WTC11 (cell line): ENCODE measurements at places on chromosomes 6 and 20.

GRCh38 chr20:64038565-64039292 is 2.7 kb downstream of the C20orf204 start:
- peak; percentile 89 for DNase-seq

DNA sequence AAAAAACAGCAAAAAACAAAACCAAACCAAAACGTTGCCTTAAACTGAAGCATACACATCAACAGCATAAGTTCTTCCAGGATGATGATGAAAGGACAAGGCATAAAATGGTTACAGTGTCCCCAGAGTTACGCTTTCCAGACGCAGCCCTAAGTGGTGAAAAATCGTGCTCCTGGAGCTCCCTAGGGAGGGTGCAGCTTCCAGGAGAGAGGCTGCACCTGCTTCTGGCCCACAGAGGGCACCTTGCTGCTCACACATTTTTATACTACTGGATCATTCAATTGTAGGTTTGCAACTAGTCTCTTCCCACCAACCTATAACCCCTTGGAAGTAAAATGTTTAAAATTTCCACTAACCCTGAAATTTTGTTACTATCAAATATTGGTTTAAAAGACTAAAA is 115.0 kb downstream of the PRKN start:
- DNase-seq, result no peak

DNA sequence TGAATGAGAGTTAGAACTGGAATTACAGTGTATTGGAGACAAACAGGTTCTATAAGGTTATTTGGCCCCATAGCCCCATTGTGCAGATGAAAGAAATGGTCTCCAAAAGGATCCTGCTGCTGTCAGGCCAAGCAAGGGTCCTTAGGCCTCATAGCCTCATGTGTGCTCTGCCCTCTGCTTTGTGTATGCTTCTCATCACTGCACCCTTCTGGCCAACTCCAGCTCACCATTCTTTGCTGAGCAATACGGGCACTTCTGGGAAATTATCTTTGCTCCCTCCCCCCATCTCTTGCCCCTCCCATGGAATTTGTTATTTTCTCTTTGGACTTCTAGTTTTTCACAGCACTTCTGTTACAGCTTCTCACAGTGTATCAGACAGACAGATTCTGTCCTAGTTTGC is 298.8 kb downstream of the FOXA2 start:
- DNase-seq, result no peak

DNA sequence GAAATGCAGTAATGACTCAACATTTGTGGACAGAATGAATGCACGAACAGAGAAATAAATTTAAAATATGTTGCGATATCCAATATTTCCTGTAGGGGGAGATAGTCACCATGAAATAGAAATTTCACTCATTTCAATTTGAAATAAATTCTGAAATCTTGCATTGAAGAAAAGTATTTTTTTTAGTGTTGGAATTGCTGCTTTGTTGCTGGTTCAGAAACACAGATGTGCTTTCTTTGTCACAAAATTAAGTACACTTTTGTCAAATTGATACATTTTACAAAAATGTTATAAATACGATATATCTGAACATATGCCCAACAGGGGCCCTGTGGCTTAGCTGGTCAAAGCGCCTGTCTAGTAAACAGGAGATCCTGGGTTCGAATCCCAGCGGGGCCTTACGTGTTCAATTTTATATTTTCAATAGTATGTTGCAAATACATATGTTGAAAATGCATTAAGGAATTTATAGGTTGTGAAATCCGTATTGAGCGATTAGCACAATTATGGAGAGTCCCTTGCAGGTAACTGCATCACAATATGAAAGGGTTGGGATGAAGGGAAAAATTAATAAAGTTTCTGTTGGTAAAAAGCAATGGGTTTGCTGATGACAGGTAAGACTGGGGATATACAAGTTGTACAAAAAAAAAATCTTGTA is 85.4 kb upstream of the PRSS16 start:
- DNase-seq, result no peak

DNA sequence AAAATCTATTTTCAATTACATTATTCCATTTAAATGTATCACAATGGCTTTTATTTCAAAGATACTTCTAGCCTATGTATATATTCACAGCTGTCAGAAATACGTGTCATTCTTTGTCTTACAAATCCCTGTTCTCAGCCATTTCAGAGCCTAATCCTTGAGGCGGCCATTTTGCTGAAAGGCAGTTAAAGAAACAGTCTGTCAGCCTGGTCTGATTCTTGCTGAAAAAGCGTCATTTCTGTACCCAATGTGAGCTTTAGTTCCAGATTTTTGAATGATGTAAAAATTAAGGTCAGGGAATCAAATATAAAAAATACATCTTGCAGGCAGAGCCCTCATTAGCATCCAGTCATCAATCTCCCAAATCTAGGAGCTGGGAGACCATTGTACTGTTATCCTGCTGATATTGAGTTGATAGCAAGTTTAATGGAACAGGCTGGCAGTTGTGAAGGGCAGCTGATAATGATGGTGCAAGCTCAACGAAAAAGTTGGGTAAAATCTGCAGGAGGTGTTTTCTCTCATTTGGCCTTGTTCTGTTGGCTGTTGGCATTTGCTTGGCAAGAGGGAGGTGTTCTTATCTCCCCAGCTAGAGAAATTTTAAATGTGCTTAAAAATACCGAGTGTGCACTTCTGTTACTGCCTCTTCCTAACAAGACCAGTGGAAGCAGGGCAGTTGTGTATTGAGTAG is 314.8 kb downstream of the SOX4 start:
- DNase-seq, result no peak

- no peak for DNase-seq
Measured at GRCh38 chr6:109318328-109318876, 63.9 kb downstream of the CD164 start.

- DNase-seq, result no peak
Measured at GRCh38 chr6:106959985-106960384, 14.5 kb downstream of the CD24 start.

DNA sequence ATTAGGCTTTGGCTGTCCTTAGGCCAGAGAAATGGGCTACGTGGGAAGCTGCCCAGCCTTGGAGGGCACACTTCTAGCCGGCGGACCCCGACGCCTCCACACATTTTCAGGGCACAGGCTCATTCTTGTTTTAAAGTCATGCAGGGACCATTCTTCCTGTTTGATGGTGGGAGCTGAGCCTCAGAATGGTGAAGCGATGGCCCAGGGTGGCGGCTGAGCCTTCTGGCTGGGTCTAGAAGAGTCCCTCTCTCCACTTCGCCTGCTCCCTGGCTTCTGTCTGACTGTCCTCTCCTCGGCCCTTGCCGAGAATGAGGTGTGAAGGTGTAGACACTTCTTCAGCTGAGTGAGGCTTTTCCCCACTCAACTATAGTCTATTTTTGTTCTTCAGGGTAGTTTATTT is 114.4 kb downstream of the SULF2 start:
- DNase-seq, result no peak

- no peak for DNase-seq
Measured at GRCh38 chr20:24998121-24998520, 5.6 kb upstream of the APMAP start.

GRCh38 chr20:14512839-14513238 is 175.4 kb upstream of the FLRT3 start:
- DNase-seq, result no peak

DNA sequence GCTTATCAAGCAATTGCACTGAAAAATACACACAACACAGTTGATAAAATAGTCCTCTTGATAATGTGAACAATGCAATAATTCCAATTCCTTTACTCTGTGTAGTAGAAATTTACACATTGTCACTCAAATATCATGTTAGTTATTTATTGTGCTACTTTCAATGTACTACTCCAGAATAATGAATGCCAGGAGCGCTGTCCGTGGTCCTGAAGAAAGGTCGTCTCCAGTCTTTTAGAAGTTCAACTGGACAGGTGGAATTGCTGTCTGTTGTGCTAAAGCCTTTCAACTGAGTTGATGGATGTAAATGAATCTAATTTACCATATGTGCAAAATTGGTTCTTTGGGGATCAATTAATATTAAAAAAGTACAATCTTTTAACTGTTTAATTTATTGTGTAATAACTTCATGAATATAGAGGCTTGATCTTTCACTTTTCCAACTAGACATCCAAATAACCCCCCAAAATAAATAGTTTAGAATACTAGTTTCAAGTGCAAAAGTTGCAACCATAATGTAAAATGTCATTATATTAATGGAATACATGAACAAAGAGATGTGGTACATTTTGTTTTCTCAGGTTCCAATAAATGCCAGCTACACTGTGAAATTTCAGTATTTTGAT is 3.2 kb downstream of the GRIK2 start:
- peak; percentile 78 for DNase-seq

DNA sequence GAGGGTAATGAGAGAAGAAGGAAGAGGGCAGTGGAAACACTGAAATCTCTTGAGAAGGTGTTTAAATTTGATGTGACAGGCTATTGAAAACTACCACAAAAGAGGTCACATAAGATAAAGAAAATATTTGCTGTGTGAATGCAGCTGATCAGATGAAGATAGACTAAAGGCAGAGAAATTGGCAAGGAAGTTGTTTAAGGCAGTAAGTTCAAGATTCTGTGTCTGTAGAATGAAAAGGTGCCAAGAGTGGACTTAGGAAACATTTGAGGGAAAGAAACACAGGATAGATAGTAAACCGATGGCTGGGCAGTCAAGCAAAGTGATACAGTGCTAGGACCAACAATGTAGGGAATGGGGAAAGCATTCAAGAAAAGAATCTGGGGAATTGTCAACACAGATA is 332.3 kb upstream of the MARCKS start:
- DNase-seq, result no peak

- DNase-seq, result no peak
Measured at GRCh38 chr6:84645000-84645399, 119.4 kb downstream of the TBX18 start.

GRCh38 chr6:127110712-127111111 is 7.8 kb upstream of the RSPO3 start:
- no peak for DNase-seq

DNA sequence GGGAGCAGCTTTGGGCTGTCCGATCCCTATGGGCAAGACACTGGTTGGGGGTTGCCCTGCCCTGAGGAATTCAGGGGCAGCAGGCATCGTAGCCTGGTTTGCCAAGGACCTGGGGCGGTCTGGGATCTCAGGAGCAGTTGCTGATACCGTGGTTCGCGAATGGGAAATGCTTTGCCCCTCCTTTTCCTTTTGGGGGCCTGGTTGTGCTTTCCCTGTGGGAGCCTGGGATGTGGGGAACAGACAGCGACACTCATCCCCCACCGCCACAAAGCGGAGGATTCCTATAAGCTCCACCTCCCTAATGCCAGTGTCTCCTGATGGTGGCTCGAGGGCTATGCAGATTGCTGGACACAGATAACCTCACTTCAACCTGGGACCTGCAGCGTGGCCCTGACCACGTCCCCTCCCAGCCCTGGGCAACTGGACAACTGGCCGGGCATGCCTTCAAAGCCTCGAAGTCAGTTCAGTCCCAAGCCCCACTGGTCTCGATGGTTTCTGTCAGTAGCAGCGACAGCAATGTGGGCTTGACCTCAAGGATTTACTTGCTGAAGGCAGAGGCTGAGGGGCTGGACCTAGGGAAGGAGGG is 3.3 kb downstream of the CEBPB start:
- DNase-seq, result no peak

- no peak for DNase-seq
Measured at GRCh38 chr6:141267420-141267819, 865.3 kb upstream of the GJE1 start.

- no peak for DNase-seq
Measured at GRCh38 chr6:46849361-46849690, 56.1 kb downstream of the MEP1A start.

GRCh38 chr6:117344444-117345291 is 79.3 kb downstream of the VGLL2 start:
- DNase-seq, result no peak

GRCh38 chr6:13638626-13639025 is 23.5 kb downstream of the NOL7 start:
- no peak for DNase-seq

DNA sequence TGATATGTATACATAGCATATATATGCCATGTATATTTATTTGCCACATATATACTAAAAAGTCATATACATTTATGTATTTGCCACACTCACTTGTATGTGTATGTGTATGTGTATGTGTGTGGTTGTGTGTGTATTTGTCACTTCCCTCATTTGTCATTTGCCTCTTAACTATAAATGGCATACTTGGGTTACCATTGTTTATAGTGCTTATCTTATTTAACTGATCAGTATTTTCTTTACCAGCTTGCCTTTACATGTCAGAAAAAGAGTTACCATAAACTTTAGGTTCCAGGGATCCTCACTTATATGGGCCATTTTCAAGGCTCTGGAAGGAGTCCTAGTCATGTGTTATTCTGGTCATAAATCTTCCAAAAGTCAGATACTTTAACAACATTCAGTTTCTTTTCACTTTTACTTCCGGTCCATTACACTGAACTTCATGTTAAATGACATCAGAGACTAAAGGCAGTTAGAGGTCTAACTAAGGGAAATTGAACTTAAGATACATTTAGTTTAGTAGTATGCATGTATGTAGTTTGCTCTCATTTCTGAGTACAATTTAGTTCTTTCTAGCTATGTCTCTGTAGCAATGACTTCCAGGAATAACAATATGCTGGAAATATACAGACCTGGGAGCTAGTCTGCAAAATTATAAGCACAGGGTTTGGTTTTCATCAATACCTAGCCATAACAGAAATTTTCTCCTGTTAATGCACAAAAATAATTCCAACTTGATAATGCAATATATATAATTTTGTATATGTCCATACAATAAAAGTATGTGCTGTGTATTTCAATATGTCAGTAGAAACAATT is 33.7 kb upstream of the HIVEP1 start:
- DNase-seq, result no peak

- DNase-seq, result no peak
Measured at GRCh38 chr20:35363190-35363589, 48.6 kb downstream of the UQCC1 start.

DNA sequence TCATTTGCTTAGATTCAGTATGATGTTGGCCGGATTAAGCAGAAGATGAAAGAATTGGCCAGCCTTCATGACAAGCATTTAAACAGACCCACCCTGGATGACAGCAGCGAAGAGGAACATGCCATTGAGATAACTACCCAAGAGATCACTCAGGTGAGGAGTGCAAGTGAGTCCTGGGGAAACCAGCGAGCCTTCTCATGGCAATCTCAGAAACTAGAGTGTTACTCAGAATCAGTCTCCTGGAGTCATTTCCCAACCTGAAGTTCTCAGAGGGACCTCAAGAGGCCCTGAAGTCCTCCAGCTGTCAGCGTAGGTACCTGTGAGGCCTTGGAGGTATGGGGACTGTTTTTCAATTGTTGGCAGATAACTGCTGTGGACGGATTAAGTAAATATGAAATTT is 16.9 kb downstream of the STX16 start:
- no peak for DNase-seq

DNA sequence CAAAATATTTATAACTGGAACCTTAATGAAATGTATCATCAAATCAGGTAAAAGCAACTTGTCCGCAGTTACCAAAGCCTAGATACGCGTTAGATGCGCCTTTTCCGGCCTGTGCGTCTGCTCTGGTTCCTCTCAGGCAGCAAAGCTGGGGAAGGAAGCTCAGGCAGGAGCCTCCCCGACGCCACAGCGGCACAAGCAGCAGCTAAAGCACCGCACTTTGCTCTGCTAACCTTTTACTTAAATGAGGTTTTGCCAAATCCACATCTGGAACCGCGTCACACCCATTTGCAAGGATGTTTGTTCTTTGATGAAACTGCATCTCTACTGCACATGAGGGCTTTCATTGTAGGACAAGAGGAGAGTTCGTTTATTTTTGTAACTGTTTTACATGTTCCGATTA is 36.8 kb downstream of the THBS2 start:
- DNase-seq, result no peak

- DNase-seq, result no peak
Measured at GRCh38 chr6:47102331-47102730, 60.2 kb upstream of the ADGRF1 start.

- no peak for DNase-seq
Measured at GRCh38 chr20:47198254-47198671, 158.2 kb downstream of the ZMYND8 start.
